ENCODE measurements at places on chromosomes 3 and 15. TPM values are rescaled to one million over a fixed set of nuclear protein-coding genes. Genes with fewer than 3 reads are reported as not detected.

DNA sequence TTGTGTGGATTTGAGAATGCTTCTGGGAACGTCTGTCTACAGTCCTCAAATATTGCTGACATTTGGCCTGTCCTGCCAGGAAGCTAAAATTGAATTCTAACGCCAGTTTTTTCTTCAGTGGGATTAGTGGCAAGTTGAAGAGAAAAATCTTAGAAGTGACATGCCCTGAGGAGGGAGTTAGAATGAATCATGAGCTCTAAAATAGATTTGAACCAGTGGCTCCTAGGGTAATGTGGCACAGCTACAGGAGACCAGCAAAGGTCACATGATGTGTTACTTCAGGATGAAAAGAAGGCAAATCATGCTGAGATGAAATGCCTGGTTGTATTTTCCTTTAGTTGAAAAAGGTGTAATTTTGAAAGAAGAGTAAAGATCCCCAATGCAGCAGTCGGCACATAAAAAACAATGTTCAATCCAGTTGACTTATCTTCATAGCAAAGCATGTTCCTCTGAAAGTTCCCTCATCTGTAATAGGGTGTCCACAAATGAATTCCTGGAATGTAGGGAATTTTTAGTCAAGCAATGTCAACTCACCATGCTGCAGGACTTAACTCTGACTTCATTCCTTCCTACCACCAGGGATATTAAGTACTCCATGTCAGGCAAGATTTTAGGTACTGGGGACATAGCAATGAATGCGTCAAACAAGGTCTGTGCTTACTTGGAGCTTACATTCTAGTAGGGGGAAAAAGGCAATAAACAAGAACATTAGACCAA, 171.6 kb downstream of the CADPS start:
- DNase-seq, result no peak

GRCh38 chr3:102460579-102460978, 25.8 kb downstream of the ZPLD1 start:
- DNase-seq, result no peak

Gene SLC22A14
- total RNA-seq, result not detected

Gene CLDN18
- not detected for total RNA-seq

Gene CCDC54
- total RNA-seq, result not detected

Measured in ureter (tissue), 1 donor.